ENCODE measurements at places on chromosomes 7 and 10.

GRCh38 chr10:33066558-33067236 is 108.7 kb upstream of the ITGB1 start:
- DNase-seq = no peak

GRCh38 chr10:10903620-10904019 is 114.1 kb upstream of the CELF2 start:
- DNase-seq = no peak

GRCh38 chr7:29780346-29780745 is 26.0 kb upstream of the WIPF3 start:
- DNase-seq = no peak

- no peak for DNase-seq
Observed at GRCh38 chr7:74535951-74536356, 82.2 kb downstream of the GTF2IRD1 start.

DNA sequence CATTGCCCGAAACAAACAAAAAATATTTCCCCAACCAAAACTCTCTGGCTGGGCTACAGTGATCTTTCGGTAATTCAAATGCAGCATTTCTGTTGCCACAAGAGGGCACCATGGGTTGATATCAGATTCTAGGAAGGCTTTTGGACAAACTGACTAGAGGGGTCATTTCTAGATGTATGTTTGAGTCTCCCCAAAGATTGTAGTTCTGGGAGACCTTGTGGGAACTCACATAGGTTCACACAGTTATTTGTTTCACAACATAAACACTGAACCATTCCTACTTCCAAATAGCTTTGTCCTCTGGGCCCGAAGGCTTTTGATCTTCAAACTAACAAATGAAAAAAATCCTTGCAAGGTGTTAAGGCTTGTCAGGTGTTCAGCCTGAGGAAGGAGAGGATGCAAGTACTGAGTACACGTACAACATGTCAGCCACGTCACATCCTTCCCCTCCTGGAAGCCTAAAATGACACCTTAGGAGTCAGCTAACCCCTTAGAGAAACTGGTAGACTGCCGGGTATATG is 37.0 kb upstream of the IL15RA start:
- DNase-seq = peak; percentile 80

- no peak for DNase-seq
Observed at GRCh38 chr10:49694466-49694865, 15.0 kb downstream of the C10orf53 start.

DNA sequence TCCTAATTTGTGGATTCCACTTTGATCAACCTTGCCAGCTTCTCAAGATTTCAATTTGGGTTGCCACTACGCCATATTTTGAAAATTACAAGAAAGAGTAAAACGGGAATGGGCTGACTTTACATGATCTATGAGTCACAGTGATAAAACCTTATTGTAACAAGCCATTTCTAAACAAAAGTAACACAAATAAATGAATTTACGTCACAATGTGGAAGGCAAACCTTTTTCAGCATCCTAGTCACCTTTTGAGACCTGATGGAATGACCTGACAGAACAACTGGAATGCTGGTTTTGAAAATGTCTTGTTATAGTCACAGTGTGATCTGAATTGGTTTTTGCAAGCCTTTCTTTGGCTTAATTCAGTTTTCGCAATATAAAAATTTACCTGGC is 85.9 kb downstream of the CDK6 start:
- DNase-seq = no peak

DNA sequence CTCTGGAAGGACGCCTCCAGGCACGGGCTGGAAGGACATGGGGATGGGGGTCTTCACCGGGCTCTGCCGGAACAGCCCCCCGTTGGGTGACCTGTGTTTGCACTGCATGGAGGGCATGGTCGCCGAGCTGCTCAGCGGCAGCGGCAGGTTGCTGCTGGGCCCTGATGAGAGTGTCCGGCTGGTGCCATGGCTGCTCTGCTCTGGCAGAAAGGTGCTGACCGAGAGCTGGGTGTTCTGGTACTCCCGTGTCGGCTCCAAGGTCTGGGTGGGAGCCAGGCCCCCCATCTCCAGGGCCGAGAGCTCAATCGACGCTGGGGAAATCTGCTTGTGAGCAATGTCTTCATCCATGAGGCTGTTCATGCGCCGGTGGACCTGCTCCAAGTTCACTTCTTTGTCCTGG is 764.3 kb downstream of the GRID1 start:
- DNase-seq = no peak

DNA sequence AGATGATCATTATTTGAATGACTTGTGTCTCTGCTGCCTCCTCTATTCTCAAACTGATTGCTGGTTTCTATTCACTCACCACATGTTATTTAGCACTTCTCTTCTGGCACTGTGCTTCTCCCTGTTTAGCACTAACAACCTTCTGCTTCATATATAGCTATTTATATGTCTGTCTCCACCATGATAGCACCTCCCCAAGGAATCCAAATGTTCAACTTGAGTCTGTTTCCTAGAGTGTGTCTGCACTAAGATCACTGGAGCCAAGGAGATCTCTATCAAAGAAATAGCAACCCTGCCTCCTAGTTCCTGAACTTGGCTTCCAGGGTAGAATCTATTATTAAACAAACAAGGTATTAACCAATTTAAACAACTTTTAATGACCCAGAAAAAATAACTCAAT is 104.5 kb downstream of the CYP26A1 start:
- DNase-seq = no peak

DNA sequence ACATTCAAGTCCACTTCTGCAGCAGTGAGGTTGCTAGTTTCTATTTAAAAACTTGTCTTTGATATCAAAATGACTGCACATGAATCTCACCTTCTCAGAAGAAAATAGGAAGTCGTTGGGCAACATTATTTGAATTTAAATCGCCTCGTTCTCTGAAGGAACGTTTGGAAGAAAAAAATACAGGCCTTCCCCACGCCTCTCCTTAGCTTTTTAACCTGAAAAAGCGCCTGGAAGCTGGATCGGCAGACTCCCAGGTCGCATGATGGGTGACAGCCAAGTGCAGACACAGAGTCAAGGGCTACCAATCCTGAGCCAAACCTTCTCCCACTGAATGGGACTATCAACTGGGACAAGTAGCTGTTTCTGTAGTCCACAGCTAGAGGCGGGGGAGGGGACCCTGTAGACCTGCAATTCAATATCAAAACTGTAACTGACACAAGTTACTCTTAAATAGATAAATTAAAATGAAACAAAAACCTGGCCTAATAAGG is 2.2 kb downstream of the FAM53B start:
- no peak for DNase-seq

- no peak for DNase-seq
Observed at GRCh38 chr10:4391683-4392082, 434.3 kb upstream of the AKR1E2 start.

- DNase-seq = no peak
Observed at GRCh38 chr10:55500931-55501559, 700.0 kb upstream of the PCDH15 start.

Measured in CD4-positive, alpha-beta T cell treated with Interleukin-21 for 1 hour (primary cell).